ENCODE measurements at places on chromosomes 12 and 14.

DNA sequence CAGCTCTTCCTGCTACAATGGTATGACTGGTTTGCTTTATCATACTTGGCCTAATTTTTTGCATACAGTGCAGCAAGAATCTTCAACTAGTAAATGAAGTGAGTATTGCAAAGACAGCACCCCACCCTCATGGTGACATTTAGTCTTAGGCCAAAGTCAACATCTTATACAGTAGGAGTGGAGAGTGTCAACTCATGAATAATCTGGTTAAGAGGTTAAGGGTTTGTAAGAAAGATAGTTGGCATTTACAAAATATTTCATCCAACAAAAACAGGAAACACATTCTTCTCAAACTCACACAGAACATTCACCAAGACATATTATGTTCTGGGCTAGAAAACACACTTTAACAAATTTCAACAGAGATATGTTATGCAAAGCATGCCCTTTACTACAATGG, 2.2 kb upstream of the OAS1 start:
- DNase-seq: no peak

- DNase-seq: no peak
Measured at GRCh38 chr12:91993287-91994017, 152.2 kb downstream of the BTG1 start.

DNA sequence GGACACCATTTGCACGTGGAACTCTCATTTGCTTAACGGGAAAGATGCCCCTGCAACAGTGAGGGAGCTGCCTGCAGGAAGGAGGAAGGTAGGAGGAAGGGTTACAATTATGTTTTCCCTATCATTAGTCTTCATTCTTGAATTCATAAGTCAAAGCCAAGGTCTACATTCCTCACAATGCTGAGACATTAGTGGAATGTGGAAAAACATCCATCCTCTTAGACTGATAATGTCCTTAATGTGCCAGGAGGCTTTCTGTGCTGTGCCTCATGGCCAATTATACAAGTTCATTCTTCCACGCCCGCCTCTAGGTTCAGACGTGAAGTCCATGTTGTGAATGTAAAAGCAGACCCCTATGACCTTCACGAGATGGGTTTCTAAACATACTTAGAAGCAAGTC, 1212.4 kb upstream of the TMEM132C start:
- DNase-seq: no peak

DNA sequence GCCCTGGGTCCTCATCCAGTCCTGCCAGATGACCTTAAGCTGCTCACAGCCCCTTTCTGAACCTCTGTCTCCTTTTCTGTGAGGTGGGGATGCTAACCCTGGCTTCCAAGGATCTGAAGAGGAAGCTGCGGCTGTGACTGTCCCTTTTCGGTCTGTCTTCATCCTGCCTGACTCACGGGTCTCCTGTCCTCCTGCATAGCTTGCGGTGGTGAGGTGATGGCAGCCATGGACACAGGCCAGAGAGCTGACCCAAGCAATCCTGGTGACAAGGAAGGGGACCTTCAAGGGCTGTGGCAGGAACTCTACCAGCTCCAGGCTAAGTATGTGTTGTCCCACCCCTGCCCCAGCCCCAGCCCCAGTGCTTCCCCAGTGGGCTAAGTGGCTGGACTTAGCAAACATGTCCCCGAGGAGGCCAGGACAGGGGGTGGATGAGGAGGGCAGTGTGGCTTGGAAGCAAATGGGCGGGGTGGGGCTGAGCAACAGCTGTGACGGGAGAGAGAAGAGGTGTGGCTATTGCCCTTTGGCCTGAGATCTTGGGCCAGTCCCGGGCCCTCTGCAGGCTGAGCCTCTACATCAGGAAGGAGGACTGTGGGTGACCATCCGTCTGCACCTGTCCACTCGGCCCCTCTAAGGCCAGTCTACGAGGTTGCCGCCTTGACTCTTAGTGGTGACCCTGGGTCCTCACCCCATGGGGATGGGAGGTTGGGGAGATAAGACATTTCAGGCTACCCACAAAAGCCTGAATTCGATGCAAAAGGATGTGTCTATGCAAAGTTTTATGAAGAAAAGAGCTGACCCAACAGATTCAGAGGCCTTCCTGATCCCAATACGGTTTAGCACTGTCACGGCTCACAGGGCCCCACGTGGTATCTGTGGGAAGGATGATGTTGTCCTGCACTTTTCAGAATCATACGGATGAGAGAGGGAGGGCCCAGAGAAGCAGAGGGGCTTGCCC, 1.1 kb downstream of the CCDC197 start:
- DNase-seq: no peak

DNA sequence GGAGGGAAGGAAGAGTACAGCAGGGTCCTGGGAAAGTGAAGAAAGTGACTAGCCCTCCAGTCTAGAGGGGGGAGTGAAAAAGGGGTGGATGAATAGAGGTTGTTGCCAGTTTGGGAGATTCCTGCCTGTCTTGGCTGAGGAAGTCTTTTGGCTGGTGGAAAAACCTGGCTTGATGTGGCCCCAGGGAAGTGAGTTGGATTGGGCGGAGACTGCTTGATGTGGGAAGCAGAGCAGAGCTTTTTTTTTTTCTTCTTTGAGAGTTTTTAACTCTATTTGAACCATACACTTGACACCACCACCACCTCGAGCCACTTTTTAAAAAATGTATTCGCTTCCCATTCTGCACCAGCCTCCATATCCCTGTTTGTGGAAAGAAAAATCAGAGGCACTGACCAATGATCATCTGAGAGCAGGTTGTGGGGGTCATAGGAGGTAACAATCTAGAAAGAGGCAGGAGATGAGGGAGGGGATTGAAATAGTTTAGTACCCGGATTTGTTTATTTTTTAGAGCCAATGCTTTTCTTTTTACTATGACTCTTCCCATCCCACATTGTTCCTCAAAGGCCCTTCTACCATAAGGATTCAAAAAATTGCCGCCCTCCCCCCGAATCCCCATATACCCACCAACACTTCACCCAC, 690 bp upstream of the DTX3 start:
- DNase-seq: no peak

DNA sequence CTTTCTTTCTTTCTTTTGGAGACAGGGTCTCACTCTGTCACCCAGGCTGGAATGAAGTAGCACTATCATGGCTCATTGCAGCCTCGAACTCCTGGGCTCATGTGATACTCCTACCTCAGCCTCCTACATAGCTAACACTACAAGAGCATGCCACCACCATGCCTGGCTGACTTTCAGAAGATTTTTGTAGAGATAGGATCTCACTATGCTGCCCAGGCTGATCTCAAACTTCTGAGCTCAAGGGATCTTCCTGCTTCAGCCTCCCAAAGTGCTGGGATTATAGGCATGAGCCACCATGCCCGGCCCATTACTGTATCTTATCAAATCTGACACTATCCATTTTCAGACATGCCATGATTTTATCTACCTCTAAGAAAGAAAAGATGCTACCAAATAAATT, 31.6 kb downstream of the NDUFA12 start:
- no peak for DNase-seq
